DMS153 (cell line): ENCODE measurements at places on chromosomes 6 and 20.
A peak's percentile ranks its signal among the peaks of the same experiment; 100 is the strongest.

DNA sequence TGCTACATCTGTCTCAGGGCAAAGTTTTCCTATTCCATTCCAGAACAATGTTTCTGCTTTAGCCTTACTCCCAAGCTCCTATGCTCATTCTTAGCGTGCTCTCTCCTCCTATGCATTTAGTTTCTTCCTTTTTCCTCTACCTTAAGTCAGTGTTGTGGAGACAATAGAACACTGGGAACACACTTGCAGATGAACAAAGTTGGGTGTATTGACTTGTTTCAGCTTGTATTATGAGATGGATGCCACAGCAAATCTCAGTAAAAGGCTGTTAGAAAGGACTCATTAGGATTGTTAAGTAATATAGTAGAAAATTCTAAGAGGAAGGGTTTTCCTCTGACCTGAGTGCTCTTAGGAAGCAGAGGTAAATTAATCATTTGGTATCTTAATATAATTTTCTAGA lies 48.4 kb downstream of the BMP5 start:
- DNase-seq: no peak

DNA sequence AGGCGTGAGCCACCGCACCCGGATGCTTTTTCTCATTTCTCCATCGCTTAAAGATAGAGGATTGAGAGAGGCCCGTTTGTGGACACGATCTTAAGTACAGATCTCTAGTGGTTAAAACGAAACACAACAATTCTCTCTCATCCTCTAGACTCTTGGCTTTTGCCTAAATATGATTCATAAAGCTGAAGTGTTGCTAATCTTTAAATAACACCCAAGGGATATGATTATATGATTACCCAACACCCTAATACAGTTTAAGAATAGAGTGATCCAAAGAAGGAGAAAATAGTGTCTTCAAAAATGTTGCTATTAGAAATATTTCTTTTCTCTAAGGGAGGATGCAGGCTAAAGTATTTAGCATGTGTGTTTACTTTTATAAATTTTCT lies 50.4 kb downstream of the MTHFD1L start:
- DNase-seq: no peak

DNA sequence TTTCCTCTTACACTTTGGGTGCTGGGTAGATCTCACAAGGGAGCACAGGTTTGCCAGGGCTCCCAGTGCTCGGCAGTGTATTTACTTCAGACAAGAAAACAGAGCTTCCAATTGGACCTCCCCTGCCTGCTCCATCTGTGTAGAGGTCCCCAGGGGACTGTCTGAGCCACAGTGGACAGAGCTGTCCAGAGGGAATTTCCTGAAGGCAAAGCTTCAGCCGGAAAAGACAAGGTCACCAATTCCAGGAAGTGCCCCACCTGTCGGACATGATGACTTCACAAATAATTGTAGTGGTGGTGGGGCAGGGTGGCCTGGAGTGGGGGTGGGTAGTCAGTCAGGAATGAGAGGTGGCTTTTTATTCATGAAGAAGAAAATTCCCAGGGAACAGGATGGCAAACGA lies 18.6 kb downstream of the ADGRF5 start:
- DNase-seq: no peak

GRCh38 chr6:30885481-30885998 lies 1.2 kb downstream of the DDR1 start:
- peak; percentile 29 for DNase-seq

DNA sequence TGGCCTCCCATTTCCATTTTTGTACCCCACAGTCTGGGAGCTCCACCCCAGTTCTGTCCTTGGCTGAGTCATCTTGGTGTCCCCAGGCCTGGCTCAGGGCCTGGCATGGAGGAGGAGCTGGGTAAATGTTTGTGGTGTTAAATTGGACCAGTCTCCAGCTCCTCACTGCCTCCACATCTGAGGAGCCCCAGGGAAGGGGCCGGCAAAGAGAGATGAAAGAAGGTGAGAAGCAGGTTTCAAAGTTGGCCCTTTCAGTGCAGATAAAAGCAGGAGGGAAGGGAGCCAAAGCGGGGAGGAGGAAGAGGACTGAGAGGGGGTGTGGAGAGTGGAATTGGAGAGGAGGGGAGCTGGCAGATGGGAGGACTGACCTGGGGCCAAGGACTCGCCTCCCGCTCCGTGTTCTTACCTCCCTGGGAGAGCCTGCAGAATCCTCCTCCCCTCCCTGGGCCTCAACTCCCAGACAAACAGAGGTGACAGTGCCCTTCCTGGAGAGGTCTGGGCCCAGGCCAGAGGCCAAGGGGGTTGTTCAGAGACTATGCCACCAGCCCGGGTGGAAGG lies 89.0 kb downstream of the CD40 start:
- no peak for DNase-seq

- DNase-seq: peak; percentile 25
Observed at GRCh38 chr6:47455533-47456209, 21.9 kb upstream of the CD2AP start.

DNA sequence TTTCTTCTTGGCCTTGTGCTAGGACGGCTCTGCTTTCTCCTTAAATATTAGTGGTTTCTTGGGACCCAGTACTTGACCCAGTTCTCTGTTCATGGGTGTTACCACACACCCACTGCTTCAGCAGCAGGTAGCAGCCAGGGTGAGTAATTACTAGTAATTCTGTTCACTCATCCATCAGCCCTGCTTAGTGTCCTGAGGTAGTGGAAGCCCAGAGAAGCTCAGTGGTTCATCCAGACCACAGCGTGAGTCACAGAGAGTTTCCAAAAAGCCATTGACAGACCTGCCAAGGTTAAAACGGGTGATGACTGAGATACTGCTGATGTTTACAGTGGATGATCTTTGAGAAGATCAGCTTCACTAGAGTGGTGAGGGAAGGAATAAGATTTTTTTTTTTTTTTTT lies 51.7 kb upstream of the HINT3 start:
- no peak for DNase-seq

GRCh38 chr20:38113401-38114325 lies 51.4 kb downstream of the TGM2 start:
- DNase-seq: peak; percentile 11

GRCh38 chr6:149766156-149766769 lies 16.7 kb downstream of the PCMT1 start:
- DNase-seq: no peak

DNA sequence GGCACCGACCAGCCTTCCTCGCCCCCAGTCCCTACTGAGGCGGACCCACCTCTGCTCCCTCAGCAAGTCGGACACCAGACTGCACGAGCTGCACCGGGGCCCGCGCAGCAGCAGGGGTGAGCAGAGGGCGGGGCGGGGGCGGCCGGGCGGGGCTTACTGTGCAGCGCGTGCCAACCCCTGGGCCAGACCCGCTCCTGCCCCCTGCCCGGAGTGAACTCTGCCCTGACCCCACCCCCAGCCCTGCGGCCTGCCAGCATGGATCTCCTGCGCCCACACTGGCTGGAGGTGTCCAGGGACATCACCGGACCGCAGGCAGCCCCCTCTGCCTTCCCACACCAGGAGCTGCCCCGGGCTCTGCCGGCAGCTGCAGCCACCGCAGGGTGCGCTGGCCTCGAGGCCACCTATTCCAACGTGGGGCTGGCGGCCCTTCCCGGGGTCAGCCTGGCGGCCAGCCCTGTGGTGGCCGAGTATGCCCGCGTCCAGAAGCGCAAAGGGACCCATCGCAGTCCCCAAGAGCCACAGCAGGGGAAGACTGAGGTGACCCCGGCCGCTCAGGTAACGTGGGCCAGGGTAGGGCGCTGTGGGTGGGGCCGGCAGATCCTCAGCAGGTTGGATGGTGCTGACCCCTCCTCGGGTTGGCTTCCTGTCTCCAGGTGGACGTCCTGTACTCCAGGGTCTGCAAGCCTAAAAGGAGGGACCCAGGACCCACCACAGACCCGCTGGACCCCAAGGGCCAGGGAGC lies 1.5 kb upstream of the SLC2A4RG start:
- no peak for DNase-seq

DNA sequence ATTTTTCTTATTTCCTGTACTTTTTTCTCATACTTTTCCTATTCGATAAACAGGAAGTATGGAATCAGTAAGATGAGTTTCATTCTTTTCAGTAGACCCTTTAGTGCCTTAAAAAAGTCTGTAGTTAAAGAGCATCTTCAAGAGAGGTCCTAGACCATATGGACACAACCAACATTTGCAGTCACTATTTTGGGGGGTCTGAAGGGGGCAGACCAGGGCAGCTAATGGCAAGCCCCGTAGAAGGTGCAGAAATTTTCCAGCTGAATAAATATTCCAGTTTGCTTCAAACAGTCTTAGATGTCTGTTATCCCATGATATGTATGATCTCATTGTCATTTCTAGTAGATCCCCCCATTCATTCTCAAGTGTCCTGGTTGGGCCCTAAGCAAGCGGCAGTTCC lies 52.8 kb downstream of the MAP3K5 start:
- no peak for DNase-seq

DNA sequence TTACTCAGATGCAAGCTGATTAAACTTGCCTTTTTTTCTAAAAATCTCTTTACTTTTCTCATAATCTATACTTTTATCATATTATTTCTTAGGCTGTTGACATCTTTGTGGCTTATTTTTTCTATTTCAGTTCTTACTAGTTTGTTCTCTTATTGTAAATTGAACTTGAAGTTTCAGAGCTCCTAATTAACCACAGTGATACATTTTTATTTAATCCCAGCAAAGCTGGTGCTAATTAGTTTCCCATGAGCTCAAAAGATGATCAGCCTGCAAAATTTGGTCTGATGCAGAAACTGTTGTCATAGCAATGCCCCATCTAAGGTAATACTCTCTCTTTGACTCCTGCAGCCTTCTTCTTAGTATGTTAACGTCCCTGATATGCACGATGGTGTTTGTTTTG lies 170.3 kb downstream of the FUT9 start:
- no peak for DNase-seq

DNA sequence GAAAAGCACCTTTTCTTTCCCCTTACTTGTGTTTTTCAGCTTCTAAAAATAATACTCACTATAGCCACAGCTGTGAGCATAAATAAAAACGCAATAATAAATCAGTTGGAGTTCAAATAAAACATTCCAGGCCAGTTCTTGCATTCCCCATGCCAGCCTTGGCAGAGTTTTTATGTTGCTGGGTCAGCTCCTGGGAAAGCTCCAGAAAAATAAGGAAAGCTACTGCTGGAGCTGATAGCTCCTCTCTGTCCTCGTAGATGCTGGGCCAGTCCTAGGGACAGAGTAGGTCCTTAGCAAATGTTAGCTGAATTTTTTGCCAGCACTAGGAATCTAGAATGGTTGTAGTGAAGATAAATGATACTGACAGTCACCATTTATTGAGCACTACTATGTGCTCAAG lies 389.0 kb upstream of the SYNCRIP start:
- no peak for DNase-seq

GRCh38 chr6:142155895-142156757 lies 9.1 kb downstream of the VTA1 start:
- no peak for DNase-seq

DNA sequence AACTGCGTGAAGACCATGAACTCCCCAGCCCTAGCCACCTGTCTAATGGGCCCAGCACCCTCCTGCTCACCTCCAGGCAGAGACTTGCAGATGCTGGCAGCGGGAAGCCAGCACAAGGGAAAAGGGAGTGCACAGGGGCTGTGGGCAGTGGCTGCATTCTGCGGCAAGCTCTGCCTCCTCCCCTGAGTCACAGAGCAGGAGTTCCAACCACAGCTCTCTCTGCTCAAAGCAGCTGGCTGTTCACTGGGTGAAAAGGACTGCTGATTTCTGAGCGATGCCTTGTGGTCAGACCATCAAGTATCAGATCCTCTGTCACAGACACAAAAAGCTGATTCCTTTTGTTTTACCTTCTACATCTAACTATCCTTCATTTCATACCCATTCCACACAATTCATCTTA lies 10.5 kb downstream of the NKX2-2 start:
- DNase-seq: no peak

DNA sequence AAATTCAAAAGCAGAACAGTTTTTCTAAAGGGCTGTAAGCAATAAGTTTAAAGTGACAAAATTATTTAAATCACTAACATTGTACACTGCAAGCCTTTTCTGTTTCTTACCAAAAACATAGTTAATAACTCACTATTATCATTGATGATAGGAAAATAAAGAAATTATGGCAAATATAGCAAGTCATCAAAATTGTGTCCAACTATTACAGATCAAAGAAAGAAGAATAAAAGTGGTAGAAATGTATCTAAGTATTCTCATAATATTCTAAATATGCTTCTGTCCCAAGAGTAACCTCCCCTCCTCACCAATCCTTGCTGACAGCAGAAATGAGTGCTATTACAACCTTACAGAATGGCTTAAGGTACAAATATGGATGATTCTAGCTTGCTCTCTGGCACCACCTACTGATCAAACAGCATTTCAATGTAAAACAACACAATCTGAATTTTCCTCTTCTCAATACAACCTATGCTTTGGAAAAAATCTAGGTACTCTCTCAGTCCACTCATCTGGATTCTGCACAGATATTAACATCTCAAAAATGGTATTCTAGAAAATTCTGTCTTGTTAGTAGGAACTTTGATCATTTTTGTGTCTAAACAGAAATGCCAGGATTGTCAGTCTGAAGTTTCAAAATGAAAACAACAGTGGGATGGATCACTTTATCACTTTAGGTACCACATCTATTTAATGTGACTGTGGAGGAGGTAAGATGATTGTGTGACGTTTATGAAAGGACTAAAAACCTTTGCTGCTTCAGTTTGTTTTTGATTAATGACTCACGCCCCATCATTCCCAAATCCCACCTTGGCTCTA lies 40.9 kb downstream of the ZFP64 start:
- DNase-seq: no peak

DNA sequence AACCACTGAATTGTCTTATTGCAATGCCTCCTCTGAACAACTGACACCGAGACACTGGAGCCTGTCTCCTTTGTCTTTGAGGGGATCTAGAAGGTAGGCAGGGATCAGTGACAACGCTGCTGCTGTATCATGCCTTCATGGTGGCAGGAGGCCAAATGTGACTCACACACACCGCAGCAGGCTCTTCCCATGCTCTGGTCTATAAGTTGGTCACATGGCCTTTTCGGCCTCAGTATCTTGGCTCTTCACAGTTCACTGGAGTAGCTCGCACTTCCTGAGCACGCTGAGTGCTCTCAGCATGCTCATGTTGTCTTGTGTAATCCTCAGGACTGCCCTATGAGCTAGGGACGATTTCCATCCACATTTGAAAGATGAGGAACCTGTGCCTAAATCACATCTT lies 167.4 kb upstream of the PCSK2 start:
- DNase-seq: no peak

- DNase-seq: no peak
Observed at GRCh38 chr20:50277064-50277415, 86.4 kb downstream of the CEBPB start.

GRCh38 chr20:10585308-10585707 lies 88.5 kb downstream of the JAG1 start:
- no peak for DNase-seq

- no peak for DNase-seq
Observed at GRCh38 chr6:56772737-56773184, 130.1 kb upstream of the DST start.

GRCh38 chr6:5855787-5856470 lies 150.8 kb downstream of the NRN1 start:
- no peak for DNase-seq

DNA sequence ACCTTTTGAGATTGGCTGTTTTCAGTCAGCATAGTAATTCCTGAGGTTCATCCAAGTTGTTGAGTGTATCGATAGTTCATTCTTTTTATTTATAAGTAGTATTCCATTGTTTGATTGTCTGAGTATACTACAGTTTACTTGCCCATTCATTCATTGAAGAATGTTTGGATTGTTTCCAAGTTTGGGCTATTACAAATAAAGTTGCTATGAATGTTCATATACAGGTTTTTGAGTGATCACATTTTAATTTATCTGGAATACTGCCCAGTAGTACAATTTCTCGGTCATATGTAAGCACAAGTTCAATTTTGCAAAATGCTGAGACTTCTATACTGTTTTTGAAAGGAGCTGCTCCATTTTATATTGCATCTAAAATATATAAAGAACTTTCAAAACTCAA lies 14.2 kb upstream of the EPHA7 start:
- no peak for DNase-seq
